ENCODE measurements at places on chromosomes 1 and 21. TPM values are rescaled to one million over a fixed set of nuclear protein-coding genes. Genes with fewer than 3 reads are reported as not detected.

GRCh38 chr1:218480137-218480536 lies 135.0 kb downstream of the TGFB2 start:
- no peak for DNase-seq

DNA sequence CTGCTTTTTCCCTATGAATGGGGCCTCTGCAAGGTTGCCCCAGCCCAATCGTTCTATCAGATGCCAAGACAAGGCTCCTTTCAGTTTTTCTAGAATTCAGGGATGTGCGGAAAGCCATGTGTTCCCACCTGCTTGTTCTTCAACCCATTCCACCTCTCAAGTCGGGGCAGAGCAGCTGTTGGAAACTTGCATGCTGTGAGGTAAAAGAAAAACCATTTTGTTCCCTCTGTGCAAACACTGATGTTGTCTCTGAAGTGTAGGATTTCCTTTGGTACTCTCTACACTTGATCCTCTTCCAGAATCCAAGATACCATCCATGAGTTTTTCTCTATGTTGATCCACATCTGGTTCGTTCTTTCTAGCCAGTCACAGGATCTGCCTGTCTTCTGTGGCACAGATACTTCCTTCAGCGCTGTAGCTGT lies 7.3 kb downstream of the IER5 start:
- DNase-seq, result no peak

LCE2C gene
- total RNA-seq, result not detected

DNA sequence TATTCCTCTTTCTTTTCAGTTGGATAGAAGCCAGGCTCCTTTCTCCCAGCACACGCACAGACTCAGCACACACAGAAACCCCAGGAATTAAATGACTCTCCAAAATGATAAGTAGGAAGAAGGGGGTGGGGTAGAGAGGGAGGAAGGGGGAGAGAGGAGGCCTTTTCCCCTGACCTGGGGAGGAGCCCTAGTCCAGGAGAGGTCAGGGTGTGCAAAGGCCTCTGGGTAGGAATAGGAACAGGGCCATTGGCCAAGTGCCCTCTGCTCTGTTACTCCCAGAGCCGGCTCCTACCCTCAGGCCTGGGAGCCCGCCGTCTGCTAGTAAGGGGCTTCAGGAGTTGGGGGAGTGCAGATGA lies 35.6 kb upstream of the PUM1 start:
- no peak for DNase-seq

YBEY gene
- total RNA-seq, result 15.4 TPM

DNA sequence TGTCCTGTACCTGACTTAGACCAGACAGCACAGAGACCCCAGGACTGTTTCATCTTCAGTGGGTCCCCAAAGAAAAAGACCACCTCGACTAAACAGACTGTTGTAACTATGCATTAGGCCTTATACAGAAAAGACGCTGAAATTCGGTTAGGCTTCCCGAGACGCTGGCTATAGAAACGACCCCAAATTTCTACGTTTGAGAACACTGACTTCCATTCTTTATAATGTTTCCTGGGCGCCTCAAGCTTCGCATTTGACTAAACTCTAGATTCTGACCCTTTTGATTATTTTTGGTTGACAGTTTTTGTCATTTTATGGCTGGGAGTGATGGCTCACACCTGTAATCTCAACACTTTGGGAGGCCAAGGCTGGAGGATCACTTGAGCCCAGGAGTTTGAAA lies 986 bp upstream of the TRAPPC10 start:
- no peak for DNase-seq

- no peak for DNase-seq
Measured at GRCh38 chr1:229121845-229122436, 149.0 kb upstream of the RAB4A start.

DNA sequence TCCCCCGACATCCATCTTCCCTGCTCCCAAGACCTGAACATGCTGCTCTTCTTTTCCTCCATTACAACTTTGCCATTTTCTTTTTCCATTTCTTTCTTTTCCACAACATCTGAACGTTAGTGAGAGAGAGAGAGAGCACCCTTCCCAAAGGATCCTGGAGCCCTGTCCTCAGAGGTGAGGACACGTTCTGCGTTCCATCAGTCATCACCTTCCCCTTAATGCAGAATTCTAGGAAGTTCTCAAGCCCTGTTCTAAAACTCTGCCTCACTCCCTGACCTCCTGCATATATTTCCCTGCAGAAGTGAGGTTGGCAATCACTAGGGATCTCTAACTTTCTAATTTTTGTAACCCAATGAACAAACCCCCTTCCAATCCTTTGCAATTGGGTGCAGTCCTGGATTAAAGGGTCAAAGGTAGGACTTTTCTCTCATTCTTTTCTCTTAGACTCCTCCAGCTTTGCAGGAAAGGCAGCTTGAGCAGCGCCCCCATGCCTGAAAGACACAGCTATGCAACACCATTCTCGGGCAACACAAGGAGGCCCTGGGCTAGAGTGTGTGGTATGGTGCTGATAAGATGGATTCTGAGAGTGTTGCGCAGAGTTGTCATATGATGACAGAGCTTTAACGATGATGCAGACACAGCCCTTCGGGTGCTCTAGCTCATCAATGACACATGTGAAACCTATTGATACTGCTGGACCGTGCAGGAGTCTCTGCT lies 59.2 kb upstream of the TNR start:
- DNase-seq, result no peak

GRCh38 chr1:196466654-196467053 lies 141.6 kb downstream of the KCNT2 start:
- DNase-seq, result no peak

DNA sequence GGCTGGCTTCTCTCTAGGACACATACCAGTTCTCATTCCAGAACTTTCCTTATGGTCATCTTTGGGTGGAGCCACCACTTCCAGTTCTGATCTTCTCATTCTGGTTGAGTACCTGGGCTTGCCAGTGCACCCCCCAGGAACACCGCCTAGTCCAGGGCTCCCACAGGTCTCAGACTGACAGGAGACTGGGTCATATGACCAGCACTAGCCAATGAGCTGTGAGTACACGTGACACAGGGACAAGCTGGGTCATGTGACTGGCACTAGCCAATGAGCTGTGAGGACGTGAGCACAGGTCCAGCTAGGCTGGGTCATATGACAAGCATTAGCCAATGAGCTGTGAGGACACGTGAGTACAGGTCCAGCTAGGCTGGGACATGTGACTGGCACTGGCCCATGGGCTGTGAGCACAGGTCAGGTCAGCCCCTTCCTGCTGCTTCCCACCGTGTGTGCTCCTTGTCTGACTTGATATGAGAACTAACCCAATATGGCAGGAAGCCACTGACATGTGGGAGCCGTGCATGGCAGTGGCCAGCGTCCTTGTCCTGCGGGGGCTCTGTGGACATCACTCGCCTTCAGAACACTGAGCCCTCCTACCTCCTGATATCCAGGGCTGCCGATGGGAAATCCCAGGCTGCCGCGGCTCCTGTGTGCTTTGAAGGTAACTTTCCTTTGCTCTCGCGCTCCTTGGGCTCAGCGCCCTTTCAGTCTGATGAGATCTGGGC lies 22.7 kb downstream of the KRTAP10-1 start:
- DNase-seq, result no peak

NHLH1 gene
- total RNA-seq, result not detected

- no peak for DNase-seq
Measured at GRCh38 chr1:244053831-244054230, 2.7 kb downstream of the ZBTB18 start.

GRCh38 chr1:61782771-61783170 lies 40.5 kb downstream of the PATJ start:
- no peak for DNase-seq

FAM20B gene
- 24.3 TPM for total RNA-seq

- DNase-seq, result no peak
Measured at GRCh38 chr1:26721669-26722355, 26.0 kb downstream of the ARID1A start.

ERICH3 gene
- under 0.01 TPM for total RNA-seq

DNA sequence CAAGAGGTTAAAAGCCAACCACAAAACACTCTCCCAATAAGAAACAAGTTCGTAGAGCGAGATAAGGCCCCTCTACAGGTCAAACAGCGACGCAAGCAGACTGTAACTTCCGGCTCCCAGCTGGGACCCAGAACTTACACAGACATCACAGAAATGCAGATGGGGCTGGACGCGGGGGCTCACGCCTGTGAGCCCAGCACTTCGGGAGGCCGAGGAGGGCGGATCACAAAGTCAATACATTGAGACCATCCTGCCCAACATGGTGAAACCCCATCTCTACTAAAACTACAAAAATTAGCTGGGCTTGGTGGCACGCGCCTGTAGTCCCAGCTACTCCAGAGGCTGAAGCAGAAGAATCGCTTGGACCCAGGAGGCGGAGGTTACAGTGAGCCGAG lies 11.1 kb downstream of the CCNL2 start:
- DNase-seq, result no peak

TMEM51 gene
- 1.6 TPM for total RNA-seq

DNA sequence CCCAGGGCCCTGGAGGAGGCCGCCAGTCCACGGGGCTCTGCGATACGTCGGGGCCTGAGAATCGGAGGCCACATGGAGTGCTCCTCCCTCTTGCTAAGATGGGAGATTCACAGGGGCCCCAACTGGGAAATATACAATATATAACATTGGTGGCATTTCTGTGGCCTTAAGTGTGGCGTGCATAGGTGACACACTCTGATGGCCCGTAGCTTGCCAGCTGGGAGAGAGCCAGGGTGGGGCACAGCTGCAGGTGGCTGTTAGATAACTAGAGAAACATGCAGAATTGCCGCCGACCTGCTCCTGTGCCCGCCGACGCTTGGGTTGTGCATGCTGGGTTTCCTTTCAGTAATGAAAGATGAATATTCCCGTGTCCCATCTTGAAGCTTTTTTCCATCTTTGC lies 30.1 kb downstream of the UMODL1 start:
- DNase-seq, result no peak

GRCh38 chr1:114833421-114833820 lies 21.2 kb upstream of the SYCP1 start:
- DNase-seq, result no peak

GRCh38 chr21:38780879-38781278 lies 24.9 kb upstream of the ETS2 start:
- no peak for DNase-seq

- no peak for DNase-seq
Measured at GRCh38 chr1:32170991-32171390, 8.5 kb upstream of the TXLNA start.

DNA sequence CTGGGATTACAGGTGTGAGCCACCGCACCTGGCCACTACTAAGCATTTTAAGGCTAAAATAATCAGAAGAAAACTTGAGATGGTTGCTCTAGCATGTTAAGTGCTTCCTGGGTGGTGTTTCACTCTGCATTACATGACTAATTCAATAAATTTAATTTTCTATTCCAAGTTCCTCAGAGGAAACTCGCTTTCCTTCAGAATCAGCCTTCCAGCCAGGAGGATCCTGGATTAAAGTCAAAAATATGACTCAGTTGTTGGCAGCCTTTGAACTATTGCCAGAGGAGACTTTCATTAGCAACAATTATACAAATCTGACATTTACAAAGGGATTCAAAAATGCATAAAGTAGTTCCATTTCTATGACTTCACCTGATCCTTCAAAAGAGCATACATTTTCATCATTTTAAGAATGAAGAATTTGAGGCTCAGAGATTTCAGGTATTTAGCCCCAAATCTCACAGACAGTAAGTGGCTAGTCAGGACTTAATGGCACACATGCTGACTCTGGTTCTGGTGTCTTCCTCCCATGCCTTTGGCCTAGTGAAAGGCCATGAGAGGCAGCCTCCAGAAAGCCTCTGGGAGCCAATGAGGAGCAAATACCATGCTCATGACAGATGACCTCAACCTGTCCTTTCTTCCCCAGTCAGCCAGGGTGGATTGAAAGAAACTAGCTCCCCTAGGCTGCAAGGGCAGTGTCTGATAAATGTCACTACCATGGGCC lies 115.7 kb downstream of the MAP3K21 start:
- no peak for DNase-seq

GRCh38 chr1:213251972-213252371 lies 200.9 kb downstream of the RPS6KC1 start:
- no peak for DNase-seq

ZBTB7B gene
- total RNA-seq, result 82.5 TPM

DNA sequence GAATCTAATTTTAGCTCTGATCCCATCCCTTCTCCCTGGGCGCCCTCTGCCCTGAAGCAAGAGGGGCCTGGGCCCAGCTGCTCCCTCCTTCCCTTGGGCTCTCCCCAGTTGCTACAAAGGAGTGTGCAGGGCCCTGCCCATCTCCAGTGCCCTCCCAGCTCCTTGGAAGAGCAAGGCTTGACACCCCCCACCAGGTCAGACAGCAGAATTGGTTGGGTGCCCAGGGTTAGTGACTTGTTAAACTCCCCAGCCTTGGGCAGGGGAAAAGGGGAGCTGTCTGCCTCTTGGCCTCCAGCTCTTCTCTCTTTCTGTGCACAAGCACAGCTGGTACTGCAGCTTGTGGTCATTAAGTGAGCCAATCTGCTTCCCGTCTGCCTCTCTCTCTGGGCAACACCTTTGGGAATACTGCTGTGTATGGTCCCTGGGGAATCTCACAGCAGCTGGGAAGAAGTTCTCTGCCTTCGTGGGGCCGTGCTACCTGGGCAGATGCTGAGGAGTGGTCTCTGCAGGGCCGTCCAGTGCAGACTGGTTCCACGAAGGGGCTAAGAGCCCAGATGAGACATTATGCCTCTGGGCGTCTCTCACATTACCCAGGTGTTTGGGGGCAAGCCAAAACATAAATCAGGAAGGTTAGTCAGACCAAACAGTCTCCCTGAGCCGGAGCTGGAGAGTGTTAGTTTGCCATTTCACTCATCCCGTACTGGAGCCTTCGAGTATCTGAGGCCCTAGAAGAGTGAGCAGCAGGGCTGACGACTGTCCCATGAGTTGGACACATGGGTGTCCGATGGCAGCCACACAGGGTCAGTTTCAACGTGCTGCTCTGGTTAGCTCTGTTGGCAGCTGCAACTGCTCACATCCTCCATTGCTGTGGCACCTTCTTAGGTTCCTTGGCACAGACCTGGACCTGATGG lies 37.3 kb downstream of the TMEM53 start:
- no peak for DNase-seq

SLC45A3 gene
- total RNA-seq, result 1.3 TPM

DNA sequence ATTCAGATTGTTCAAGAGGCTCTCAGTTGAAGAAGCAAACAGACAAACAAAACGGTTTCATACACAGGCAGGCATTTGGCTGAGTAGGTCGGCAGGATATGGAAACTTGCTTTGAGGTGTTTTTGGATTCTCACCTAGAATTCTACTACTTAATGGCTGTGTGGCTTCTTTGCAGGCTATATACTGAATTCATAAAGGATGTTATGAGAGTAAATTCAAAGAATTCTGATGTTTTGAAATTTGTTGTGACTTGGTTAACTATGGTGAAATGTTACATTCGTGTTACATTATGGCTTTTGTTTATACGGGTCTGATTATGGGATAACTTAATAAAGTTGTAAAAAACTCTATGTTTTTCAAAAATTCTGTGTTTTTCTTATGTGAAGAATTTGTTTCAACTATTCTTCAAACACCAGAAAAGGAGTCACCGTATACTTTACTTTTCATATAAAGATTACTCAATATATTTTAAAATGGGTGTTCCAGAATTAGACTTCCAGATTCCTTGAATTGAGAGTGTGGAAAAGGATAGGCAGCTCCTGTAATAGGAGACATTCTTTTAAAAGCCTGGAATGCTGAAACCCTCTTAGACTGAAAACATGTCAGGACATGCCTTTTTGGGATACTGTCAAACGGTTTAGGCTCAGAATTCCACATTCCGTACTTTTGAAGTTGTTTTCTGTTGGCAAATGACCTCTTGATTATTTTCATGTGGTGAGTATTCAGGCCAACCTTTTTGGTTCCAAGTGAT lies 8.2 kb upstream of the IRF2BP2 start:
- no peak for DNase-seq
